Bronchial epithelial cell (primary cell): ENCODE measurements at places on chromosomes 2 and 18. TPM values are rescaled to one million over a fixed set of nuclear protein-coding genes. Genes with fewer than 3 reads are reported as not detected.

The SLC39A10 gene
- total RNA-seq, result 5.0 and 13.4 TPM in 2 replicates

The SERPINB2 gene
- 50.5 and 64.6 TPM in 2 replicates for total RNA-seq

The CNTNAP5 gene
- not detected in 2 replicates for total RNA-seq

The PLEKHH2 gene
- 1.8 and 4.5 TPM in 2 replicates for total RNA-seq

The ZAP70 gene
- not detected in 2 replicates for total RNA-seq

The CXCR1 gene
- not detected in 2 replicates for total RNA-seq

The MYOM1 gene
- 0.26 and 0.38 TPM in 2 replicates for total RNA-seq

The SIX3 gene
- not detected in 2 replicates for total RNA-seq

The CFAP53 gene
- total RNA-seq, result 0.26 and 1.3 TPM in 2 replicates

The VWA3B gene
- 0.13 TPM in 1 of 2 replicates, not detected in the other for total RNA-seq

The UXS1 gene
- 41.6 and 55.8 TPM in 2 replicates for total RNA-seq

The MAP3K19 gene
- not detected in 2 replicates for total RNA-seq

The GREB1 gene
- under 0.01 TPM in 2 replicates for total RNA-seq

The C2orf81 gene
- 0.26 TPM in 2 replicates for total RNA-seq

The OST4 gene
- total RNA-seq, result 226 and 277 TPM in 2 replicates

The SNED1 gene
- 0.26 and 0.38 TPM in 2 replicates for total RNA-seq

The ANKRD30BL gene
- total RNA-seq, result not detected in 2 replicates

The CHRNG gene
- not detected in 2 replicates for total RNA-seq

The MROH2A gene
- total RNA-seq, result not detected in 2 replicates
